ENCODE measurements at places on chromosomes 11 and 22.

GRCh38 chr11:119319700-119320239, 2.8 kb upstream of the MCAM start:
- no peak for DNase-seq

DNA sequence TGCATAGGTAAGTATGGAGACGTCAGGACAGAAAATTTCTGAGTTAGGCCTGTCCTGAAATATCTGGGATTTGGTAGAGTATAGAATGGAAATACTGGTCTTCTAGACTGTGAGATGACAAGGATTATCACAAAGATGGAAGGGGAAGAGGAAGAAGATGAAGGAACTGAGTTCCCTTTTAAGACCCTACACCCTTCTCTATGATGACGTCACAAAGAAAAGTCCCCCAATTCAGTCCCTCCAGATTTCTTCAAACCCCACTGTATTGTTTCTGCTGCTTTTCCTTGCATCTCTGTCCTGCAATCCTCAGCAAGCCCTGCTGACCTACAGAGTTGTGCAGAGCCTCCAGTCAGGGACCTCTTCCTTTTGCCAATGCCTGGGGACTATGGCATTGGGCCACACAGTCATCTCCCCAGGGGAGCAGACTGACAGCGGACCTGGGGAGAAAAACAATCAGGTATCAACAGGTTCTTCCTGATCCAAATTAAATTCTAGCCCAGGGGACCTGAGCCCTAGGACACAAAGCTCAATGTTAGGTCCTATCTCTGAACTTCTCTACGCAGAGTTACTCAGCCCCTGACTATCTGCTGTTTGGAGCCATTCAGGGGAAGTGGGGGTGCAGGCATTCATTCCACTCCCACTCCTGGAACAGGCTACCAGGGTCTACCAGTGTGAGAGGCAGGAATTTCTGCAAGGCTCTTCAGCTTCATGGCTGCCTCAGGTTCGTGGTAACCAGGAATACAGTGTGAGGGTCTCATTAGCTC, 49.2 kb upstream of the POU2AF1 start:
- no peak for DNase-seq

DNA sequence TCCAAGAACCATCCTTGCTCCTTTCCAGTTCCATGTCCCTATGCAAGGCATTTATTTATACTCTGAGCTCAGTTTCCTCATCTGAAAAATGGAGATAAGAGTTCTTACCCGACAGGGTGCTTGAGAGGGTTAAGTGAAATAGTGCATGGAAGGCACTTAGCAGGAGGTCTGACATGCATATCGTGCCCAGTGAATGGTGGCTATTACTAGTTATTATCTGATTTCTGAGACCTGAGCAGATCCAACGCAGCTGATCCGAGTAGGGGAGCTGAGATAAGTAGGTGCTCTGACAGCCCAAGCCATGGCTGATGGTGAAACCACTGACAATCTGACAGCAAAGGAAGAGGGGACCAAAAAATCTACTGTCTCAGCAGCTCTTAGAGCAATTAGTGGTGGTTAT, 24.9 kb downstream of the NAV2 start:
- no peak for DNase-seq

DNA sequence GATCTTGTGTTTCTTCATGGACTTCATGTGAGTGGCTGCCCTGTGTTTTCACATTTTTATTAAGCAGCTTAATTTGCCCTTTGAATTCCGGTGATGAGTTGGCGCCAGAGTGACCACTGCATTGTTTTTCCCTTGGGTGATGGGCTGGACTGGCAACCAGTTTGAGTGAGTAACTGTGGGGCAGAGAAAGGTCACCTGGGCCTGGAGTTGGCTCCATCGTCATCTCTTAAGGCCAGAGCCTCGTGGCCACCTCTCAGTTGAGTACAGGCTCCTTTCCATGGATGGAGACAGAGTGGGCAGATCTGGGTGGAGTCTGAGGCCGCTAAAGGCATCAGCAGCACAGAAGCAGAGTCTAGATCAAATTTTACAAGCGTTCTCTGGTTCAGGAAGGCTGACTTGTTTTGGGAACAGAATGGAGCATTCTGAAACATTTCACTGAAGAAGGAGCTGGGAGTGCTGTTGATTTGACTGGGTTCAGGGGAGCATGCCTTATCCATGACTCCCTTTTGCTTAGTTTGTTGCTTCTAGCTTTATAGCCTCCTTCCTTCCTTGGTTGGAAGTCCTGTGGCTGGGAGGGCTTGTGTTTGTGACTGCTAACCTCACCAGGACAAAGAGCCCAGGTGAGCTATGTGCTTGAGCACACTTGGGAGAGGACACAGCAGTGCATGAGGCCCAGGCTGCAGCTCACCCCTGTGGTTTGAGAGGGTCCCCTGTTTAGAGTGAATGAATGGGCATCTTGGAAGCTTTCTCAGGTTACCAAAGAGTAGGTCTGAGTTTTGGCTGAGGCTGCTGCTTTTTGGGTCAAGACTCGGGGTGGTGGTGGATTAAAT, 7.8 kb downstream of the BCR start:
- no peak for DNase-seq

DNA sequence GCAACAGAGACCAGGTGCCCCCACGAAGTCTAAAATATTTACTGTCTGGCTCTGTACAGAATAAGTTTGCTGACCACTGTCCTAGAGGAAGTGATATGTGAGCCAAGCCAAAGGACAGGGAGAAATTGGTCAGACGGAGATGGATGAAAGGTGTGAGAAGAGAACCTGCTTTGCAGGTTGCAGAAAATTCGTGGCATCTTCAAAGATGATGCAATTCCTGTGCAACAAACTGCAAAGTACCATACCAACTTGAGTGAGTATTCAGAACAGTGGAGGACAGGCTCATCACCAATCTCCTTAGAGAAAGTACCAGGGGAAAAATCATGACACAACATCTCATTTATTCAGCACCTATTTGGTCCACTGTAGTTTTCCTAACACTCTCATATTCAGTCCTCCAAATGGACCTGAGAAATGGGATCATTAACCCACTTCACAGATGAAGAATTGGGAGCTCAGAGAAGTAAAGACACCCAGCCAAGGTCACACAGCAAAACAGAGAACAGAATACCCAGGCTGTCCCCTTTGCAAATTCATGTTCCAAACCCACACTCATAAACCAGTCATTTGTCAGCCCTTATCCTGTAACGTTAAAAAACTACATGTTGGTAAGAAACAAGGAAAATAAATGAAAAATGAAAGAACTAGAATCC, 536.8 kb downstream of the MIAT start:
- no peak for DNase-seq

DNA sequence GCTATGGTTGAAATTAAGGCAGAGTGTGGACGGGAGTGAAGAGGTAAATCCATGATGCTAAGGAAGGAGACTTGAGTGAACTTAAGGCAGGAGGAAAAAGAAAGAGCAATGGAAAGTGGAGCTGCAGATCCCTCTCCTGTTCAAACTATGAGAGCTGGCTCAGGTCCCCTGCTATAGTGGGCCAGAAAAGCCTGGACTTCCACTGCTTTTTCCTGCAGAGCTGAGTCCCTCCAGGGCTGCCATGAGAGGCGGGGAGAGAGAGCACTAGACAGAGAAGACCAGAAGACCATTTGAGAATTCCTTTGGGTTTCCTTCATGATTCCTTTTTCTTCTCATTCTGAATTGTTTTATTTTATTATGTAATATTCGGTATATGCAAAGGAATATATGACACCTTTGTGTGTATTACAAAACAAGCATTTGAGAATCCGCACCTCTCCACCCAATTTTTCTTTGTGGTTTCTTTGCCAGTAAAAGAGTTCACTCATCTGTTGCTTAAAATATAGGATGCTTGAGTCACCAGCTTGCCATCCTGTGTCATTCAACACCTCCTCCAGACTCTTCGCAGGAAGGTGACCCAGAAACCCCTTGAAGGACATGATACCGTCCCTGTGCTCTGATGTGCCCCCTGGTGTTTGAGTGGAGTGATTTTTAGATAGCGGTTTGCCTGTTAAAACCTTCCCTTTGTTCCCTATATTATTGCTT, 24.4 kb downstream of the SREBF2 start:
- peak; percentile 80 for DNase-seq

DNA sequence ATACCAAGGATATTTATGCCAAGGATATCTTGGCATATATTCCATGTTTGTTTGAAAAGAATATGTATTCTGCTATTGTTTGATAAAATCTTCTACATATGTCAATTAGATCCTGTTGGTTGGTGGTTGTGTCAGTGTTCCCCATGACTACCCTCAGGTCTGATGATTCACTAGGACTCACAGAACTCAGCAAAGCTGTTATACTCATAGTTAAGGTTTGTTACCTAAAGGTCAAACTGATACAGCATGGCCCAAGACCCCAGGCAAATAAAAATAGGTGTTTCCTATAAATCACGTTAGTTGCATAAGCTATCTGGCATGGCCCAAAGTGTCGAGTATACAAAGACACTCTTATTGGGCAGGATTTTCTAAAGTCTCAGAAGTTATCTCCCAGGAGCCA, 30.2 kb upstream of the B3GNT6 start:
- DNase-seq, result no peak

DNA sequence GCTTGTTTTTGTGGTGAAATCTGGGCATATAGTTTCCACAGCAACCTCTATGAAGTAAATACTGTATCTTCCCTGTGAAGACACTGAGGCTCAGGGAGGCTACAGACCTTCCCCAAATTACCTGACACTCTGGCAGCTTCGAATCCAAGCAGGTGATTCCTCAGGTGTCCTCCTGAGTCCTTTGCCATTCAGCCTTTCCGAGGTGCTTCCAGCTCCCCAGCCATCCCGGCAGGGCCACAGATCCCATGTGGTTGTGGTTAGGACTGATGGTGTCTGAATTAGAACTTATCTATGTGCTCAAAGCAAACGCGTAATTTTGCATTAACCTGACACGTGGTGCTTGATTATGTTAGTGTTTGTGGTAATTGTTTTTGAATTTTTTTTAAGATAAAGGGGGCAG, 785.6 kb downstream of the BRD1 start:
- DNase-seq, result no peak

GRCh38 chr22:29380032-29380781, 8.2 kb downstream of the AP1B1 start:
- DNase-seq, result no peak

DNA sequence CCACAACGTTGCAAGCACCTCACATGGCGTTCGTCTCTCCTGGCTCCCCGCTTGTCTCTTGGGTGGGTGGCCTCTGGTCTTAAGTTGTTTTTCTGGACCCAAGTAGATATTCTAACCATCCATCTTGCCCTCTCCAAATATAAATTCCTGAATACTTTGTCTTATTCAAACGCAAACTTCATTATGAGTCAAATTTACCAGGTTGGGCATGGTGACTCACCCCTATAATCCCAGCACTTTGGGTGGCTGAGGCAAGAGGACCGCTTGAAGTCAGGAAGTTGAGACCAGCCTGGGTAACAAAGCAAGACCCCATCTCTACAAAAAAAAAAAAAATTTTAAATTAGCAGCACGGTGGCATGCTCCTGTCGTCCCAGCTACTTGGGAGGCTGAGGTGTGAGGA, 5.1 kb upstream of the IGSF9B start:
- DNase-seq, result no peak

DNA sequence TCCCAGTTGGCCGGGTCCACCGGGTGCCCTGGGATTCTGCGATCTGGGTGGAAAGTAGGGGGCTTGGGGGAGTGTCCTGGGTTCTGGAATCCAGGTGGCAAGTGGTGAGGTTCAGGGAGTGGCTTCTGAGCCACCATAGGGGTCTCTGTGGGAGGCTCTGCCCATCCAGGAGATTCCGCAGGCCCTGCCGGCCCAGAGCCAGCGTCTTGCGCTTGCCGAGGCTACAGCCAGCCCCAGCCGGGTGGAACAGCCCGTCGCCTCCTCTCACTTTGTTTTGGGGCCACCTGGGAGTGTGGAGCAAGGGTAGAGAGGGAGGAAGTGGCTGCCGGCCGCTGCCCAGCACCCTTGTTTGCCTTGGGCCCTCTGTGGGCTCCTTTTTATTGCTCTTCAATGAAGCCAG, 60.6 kb upstream of the PPP6R3 start:
- no peak for DNase-seq

DNA sequence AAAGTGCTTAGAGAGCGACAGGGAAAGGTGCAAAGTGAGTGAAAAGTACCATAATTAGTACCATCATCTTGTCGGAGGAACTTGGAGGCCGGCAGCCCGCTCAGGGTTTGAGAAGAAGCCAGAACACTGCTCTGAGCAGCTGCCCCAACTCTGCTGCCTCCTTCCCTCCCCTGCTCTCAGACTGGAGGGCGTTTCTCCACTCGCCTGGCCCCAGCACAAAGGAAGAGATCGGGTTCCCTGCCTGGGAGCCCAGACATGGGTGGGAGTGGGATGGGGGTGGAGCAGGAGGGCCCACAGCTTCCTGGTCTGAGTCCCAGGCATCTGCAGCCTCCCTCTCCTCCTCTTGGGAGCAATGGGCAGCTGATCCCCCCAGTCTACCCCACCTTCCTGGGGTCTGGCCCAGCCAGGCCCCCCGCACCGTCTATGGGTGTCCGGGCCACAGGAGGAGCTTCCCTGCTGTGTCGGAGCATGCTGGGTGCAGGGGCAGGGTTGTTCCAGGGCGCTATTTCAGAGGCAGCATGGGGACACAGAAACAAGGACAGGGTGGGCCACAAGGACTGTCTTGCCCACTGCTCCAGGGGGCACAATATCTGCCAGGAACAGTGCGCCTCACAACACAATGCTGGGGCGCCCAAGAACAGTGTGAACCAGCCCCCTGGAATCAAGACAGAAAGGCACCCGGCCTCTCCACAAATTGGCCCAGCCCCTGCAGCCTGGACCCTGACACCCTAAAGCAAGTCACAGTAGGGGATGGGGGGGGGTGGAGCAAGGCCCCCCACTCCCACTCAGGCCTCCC, 4.8 kb downstream of the LIF start:
- DNase-seq, result no peak

- DNase-seq, result no peak
Measured at GRCh38 chr11:35907648-35908431, 36.0 kb upstream of the LDLRAD3 start.

DNA sequence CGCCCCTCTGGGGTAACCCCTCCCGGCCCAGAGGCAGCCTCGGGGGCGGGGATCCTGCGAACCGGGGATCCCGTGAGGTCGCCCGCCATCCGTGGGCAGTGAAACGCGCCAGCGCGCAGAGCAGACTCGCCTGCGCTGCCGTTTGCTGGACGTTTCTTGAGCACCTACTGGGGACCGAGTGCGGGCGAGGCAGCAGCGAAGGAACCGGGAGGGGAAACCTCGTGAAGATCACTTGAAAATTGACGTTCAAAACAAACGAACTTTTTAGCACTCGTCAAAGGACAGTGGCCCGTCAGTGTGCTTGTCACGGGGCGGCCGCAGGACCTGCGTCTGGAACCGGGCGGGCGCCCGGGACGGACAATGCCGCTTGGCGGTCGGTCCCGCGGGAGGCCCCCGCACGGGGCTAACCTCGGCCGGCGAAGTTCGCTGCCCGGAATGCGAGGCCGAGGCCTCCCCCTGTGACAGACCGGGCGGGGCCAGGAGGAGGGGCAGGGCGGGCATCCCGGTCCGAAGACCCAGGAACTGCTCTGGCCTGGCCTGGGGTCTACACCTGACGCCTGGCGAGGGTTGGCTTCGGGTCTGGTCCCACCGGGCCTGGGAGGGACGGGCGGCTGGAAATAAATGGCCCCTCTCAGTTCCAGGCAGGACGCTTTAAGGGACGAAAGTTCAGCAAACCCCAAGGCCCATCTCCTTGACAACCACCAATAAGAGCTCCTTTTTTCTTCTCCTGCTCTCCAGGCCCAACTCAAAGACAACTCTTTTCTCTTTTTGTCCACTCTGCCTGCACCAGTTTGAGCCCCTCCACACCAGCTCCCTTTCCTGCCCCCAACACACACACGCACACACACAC, 723 bp upstream of the SCUBE1 start:
- no peak for DNase-seq
